ENCODE measurements at places on chromosomes 3 and 15.

DNA sequence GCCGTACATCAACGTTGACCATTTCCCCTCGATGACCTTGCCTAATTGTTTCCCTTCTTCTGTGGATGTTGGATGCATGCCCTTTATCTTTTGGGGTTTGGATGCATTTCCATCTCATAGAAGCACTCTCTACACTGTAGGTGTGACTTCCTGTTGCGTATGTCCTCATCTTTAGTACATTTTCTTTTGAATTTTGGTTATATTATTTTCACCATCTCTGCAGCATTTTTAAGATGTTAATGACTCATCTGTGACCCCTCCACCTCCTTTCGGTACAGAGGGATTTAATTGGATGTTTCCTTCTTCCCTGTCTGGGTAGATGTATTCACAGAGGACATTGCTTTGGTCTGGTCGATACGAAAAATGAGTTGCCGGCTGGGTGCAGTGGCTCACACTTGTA, 172.1 kb downstream of the APBA2 start:
- no peak for DNase-seq

DNA sequence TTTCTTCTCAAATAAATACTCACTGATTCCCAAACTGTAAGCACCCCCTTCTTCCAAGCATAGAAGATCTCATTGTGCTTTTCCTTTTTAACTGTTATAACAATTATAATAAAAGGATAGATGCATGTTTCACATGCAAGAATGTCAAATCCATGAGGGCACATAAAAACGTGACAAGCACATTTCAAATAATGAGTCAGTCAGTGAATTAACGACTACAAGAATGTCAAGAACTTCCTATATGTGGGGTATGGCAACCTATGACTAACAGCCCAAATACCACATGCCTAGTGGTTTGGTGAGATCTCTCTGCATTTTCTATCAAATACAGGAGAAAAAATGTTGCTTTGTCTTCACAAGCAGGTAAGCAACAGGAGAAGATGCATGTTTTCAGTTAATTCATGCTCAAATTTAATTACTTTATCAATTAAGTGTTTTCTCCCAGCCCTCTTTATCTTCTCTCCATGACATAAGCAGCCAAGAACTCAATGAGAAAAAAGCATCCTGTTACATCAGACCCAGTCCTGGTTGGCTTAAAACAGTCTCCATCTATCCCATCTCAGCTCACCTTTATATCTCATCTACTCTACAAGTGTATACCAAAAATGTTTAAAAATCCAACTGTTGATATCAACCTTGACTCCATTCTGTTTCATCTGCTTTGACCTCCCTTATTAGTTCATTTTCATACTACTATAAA, 181.5 kb upstream of the LMCD1 start:
- DNase-seq: no peak

DNA sequence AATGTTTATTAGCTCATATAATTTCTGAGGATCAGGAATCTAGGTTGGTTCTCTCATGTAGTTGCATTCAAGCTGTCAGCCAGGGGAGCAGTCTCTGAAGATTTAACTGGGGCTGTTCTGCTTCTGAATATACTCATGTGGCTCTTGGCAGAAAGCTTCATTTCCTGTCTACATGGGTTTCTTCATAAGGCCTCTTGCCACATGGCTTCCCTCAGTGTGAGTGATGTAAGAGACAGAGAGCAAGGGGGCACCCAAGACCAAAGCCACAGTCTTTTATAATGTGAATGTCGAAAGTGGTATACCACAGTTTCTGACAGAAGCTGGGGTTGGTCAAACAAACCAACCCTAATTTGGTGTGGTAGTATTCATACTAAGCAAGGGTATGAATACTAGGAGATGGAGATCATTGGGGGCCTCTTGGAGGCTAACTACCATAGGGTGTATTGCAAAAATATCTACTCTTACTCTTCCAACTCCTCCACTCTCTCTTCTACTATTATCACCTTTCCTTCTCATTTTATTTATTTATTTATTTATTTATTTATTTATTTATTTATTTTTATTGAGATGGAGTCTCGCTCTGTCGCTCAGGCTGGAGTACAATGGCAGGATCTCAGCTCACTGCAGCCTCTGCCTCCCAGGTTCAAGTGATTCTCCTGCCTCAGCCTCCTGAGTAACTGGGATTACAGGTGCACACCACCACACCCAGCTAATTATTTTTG, 123.8 kb downstream of the B3GALNT1 start:
- peak; percentile 97 for DNase-seq

- DNase-seq: peak; percentile 76
Observed at GRCh38 chr3:120561251-120562045, 34.7 kb upstream of the NDUFB4 start.

- DNase-seq: no peak
Observed at GRCh38 chr3:4261406-4261805, 41.8 kb upstream of the SETMAR start.

DNA sequence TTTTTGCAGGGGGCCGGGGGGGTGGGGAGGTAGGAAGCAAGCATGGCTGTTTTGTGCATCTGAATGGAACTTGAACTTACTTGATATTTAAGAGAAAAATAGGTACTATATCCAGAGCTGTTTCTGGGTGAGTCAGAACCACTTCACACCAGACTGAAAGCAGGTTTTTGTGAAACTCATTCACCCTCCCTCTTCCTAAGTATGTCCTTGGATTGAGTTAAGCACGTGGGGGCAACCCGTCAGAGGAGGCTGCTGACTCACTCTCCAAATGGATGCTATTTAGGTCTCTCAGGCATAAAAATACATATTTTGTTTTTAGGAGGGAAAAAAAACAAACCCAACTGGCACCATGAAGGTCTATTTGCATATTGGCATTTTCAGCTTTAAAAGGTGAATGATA, 270.3 kb downstream of the RYR3 start:
- DNase-seq: no peak

GRCh38 chr15:64287953-64288352, 68.0 kb downstream of the CSNK1G1 start:
- DNase-seq: no peak
